Right atrium auricular region (tissue), 2 donors: ENCODE measurements at places on chromosomes 7 and 10. TPM values are rescaled to one million over a fixed set of nuclear protein-coding genes. Genes with fewer than 3 reads are reported as not detected.

AKR1E2 gene
- total RNA-seq: 9.7 TPM

AGBL3 gene
- total RNA-seq: 0.67 TPM

CRHR2 gene
- 0.22 TPM for total RNA-seq

HKDC1 gene
- total RNA-seq: 0.35 TPM

OPN4 gene
- total RNA-seq: 0.19 TPM

LRRC18 gene
- not detected for total RNA-seq

INMT gene
- total RNA-seq: 88.9 TPM

PNLIPRP2 gene
- not detected for total RNA-seq

CALML5 gene
- total RNA-seq: not detected

SPDYE2 gene
- 0.16 TPM for total RNA-seq

TMEM273 gene
- 14.3 TPM for total RNA-seq

MSS51 gene
- total RNA-seq: 2.0 TPM

OR9A2 gene
- not detected for total RNA-seq

LIPK gene
- not detected for total RNA-seq

PRKG1 gene
- 31.1 TPM for total RNA-seq

WNT8B gene
- not detected for total RNA-seq

NUTM2B gene
- 0.48 TPM for total RNA-seq

CTAGE4 gene
- total RNA-seq: 0.59 TPM

HOXA9 gene
- not detected for total RNA-seq

GRCh38 chr7:41224063-41224763, 478.7 kb downstream of the INHBA start:
- no peak for DNase-seq

DNA sequence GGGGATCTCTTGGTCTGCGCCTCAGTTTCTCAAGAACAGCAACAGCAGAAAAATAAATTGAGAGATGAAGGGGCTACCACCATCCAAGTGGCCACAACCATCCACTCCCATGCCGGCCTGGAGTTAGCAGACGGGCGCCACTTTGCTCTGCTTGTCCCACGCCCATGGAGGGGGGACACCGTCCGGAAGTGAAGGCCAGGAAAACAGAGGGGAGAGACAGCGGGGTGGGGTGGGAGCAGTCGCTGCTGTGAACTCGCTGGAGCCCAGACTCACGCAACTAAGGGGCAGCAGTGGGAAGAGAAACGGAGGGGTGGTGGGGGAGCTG, 135.4 kb downstream of the KIF20B start:
- DNase-seq: no peak

GRCh38 chr7:116543664-116544063, 18.8 kb downstream of the CAV1 start:
- no peak for DNase-seq

DNA sequence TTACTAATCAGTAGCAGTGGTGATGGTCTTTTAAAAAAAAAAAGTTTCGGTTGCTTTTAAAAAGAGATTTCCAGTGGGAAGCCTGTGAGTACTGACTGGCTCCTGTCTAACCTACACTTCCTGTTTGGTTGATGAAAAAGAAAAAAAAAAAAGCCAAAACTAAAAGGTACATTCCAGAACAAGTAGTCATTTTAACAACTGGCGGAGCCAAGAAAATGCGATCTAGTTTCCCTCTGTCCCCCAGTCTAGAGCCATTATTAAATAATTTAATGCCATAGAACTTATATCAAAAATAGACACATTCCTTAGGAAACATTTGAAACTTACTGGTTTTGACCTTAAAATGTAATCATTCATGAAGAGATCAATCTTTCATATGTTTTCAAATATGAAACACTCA, 254.2 kb upstream of the C7orf33 start:
- DNase-seq: no peak

GRCh38 chr7:135273581-135273980, 39.9 kb downstream of the STRA8 start:
- DNase-seq: no peak

- DNase-seq: no peak
Observed at GRCh38 chr7:51591223-51591622, 274.6 kb upstream of the COBL start.

DNA sequence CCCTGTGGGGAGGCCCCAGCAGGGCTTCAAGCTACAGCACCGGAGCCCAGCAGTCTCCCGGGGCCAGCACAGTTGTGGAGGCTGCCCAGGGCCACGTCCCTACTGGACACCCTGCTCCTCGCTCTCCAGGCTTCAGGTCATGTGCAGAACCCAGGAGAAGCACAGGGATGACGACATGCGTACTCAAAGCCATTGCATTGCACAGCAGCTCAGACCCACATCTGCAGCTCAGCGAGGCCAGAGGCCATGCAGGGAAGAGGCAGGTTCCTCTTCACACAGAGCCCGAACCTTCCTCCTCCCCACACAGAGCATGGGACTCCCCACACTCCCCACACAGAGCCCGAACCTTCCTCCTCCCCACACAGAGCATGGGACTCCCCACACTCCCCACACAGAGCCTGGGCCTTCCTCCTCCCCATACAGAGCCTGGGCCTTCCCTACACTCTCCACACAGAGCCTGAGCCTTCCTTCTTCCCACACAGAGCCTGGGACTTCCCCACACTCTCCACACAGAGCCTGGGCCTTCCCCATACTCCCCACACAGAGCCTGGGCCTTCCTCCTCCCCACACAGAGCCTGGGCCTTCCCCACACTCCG, 12.3 kb downstream of the CFAP46 start:
- no peak for DNase-seq

- no peak for DNase-seq
Observed at GRCh38 chr10:102423372-102423968, 2.8 kb downstream of the FBXL15 start.

GRCh38 chr7:134856091-134856490, 76.7 kb downstream of the CALD1 start:
- DNase-seq: no peak

DNA sequence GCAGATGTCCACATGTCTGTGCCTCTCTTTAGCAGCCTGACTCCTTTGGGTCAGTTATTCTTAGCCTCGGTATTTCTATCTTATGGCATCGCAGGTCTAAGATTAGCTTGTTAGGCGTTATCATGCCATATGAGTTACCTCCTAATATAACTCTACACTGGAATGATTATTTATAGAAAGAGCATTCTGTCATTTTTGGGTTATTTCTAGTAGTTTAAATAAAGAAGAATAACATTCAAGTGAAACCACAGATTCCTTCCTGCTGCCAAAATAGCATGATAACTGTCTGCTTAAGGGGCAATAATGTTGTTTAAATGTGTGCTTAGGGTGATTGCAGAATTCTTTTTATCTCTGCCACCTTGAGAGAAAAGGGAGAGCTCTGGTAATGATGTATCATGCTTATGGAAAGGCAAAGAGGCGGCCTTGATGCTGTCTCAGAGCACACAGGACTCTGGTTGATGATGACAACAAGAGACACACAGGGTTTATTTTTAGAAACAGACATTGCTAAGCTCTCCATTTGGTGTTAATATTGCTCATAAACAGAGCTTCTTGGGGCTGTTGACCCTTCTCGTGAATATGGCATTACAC, 10.4 kb downstream of the HDAC9 start:
- DNase-seq: no peak

- no peak for DNase-seq
Observed at GRCh38 chr7:18221377-18222293, 194.0 kb upstream of the PRPS1L1 start.

- DNase-seq: no peak
Observed at GRCh38 chr10:35043796-35044344, 46.3 kb downstream of the CUL2 start.

GRCh38 chr7:876077-876971, at the start of gene GET4:
Gene GET4, plus strand, starts transcription at chr7:876554. Its CDS starts 92 bp downstream, at chr7:876646.
- peak; percentile 97 for DNase-seq

GRCh38 chr7:66362136-66362535, 157.0 kb downstream of the TPST1 start:
- DNase-seq: no peak

- DNase-seq: no peak
Observed at GRCh38 chr7:108004220-108005142, 1.5 kb upstream of the LAMB1 start.

DNA sequence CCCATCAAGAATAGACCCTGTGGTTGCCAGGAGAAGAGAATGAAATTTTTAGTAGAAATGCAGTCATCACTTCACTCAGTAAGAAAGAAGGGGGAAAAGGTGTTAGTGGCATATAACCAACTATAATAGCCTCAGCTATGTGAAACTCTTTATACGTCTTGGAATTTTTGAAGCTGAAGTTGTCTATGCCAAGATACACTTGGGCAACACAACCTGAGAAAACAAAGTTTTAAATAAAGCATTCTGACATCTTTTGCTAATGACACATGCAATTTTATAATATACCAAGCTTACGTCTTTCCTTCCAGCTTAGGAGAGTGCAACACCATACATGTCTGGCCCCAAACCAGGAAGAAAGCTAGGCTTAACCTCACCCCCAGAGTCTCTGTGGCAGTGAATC, 40.8 kb upstream of the ZNF438 start:
- no peak for DNase-seq

DNA sequence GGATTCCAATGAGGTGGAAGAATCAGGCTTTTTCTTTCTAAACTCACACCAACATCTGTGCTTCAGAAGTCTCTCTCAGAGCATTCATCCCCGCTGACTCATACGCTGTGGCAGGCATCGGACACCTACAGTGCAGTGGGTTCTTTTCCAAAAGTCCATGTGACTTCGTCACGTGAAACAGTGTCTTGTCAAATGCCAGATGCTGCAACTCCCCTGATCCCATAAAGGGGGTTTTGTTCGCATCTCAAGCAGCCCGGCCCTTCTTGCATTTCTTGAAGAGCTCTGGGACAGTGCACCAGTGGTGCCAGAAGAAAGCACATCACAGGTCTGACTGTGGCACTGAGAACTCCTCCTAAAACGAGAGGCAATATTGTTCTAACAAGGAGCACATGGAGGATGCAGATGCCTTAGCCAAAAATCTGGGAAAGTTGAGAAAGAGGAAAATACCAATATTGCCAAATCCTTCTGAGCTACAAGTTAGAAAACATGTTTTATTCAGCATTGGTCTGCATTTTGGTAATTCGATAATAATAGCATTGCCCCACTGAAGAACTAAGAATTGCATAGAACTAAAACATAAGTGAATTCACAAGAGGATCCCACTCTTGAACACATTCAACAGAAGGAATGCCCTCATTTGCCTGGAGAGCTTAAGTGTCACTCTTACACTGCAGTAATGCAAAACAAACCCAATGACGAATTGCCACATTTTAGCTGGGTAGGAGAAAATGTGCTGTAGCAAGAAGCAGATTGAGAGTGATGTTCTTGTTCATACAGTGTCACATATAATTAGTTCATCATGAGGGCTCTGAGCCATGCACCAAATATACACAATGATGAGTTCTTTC, 204.4 kb downstream of the CXCL12 start:
- DNase-seq: no peak

GRCh38 chr10:98125940-98126631, 8.4 kb upstream of the R3HCC1L start:
- DNase-seq: no peak

- no peak for DNase-seq
Observed at GRCh38 chr10:3902809-3903410, 117.9 kb upstream of the KLF6 start.

DNA sequence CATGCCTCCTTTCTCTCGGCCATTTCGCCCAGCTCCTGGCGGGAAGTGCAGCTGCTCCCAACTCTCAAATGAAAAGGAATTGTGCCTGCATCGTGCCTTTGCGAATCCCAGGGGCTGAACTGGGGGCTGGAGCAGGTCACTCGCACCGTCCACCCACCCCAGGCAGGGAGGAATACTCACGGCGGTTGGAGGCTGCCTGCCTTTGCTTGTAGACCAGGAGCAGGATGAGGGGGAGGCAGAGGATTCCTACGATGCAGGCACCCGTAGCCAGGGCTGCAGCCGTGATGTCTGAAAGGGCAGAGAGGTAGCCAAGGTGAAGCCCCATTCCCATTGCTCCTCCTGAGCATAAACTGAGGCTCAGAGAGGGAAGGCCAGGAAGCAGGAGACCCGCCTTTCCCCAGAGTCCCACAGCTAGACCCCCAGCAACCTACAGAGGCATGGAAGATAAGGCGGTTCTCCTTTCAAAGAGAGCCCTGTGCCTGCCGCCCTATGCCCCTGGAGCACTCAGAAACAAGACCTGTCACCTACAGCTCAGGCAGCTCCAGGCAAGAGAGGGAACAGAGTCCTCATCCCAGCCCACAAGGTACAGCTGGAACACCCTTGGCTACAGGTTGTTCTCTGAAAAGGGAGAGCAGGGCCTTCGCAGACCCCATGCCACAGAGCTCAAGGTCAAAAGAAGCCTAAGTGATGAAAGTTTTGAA, 18.0 kb downstream of the VSIR start:
- DNase-seq: no peak

GRCh38 chr7:23107781-23108180, 2.2 kb downstream of the KLHL7 start:
- no peak for DNase-seq

GRCh38 chr7:112103246-112103645, 103.0 kb downstream of the DOCK4 start:
- DNase-seq: no peak

DNA sequence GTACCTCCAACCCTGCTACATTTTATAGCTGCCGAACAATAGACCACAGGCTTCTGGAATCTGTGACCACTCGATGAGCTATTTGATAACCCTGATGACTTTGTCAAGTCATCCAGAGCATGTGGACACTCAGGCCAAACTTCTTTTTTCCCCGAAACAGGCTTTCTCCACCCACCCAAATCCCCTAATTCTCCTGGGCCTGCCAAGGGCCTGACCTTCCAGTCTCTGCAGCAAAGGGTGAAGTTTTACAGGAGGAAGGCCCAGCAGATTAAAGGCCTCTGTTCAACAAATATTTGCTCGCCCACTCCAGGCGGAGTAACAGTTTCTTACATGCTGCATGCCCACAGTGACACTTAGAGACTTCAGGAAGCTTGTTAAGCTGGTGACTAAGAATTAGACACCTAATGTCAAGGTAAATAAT, 2.0 kb downstream of the JCAD start:
- no peak for DNase-seq

GRCh38 chr10:130485958-130486895, 350.0 kb downstream of the GLRX3 start:
- DNase-seq: no peak

- DNase-seq: no peak
Observed at GRCh38 chr10:124362568-124362967, 56.2 kb downstream of the OAT start.

DNA sequence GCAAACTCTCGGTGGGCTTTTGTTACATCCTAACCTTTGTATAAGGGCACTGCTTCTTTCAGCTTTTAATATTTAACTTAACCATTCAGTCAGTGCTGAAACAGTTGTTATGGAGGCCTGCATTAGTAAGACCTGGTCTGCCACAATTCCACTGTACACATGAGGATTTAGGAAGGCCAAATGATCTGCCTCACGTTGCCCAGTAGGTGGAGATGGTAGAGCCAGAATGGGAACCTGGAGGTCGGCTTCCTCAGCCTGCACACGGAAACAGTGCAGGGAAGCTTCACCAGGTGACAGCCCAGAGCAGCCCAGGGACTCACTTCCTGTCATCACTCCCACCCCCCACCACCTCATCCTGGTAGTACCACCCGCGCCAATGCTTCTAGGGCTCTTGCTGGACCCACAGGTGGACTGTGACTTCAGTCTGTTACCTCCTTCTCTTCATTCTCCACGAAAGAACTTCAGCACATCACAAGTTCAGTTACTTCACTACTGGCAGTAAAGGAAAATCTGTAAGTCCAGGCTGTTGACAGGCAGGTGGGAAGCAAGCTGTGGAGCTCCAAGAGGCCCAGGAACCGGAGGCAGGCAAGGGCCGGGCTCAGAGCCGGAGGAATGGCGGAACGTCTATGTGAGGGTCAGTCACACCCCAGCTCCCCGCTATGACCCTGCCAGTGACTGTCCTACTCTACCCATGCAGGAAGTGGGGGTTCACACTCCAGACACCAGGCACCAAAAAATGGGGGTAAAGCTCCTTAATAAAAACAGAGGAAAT, 480.3 kb upstream of the C7orf33 start:
- DNase-seq: no peak

GRCh38 chr7:44264221-44264931, 61.0 kb downstream of the CAMK2B start:
- DNase-seq: no peak
